Amniotic stem cell (primary cell): ENCODE measurements at places on chromosomes 5 and 9.

DNA sequence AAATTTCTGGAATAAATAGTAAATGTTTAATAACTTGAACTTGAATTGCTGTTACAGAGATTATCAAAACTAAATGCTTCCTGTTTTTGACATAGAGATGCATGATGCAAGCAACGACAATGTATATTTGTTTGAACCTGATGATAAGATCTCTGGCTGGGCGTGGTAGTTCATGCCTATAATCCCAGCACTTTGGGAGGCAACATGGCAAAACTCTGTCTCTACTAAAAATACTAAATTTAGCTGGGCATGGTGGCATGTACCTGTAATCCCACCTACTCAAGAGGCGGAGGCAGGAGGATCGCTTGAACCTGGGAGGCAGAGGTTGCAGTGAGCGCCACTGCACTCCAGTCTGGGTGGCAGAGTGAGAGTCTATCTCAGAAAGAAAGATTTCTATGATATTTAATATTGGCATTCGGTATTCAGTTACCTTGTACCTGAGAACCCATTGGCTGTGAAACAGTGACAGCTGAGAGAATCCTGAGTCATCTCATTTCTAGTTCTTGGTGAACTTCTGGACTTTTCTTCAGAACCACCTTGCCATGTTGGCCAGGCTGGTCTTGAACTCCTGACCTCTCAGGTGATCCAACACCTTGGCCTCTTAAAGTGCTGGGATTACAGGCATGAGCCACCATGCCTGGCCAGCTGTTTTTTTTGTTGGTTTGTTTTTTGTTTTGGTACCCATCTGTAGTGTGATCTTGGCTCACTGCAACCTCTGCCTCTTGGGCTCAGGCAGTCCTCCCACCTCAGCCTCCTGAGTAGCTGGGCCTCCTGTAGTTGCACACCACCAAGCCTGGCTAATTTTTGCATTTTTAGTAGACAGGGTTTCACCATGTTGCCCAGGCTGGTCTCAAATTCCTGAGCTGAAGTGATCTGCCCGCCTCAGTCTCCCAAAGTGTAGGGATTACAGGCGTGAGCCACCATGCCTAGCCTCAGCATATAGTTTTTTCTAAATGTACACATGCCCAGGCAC is 10.0 kb upstream of the FGF18 start:
- no peak for DNase-seq

DNA sequence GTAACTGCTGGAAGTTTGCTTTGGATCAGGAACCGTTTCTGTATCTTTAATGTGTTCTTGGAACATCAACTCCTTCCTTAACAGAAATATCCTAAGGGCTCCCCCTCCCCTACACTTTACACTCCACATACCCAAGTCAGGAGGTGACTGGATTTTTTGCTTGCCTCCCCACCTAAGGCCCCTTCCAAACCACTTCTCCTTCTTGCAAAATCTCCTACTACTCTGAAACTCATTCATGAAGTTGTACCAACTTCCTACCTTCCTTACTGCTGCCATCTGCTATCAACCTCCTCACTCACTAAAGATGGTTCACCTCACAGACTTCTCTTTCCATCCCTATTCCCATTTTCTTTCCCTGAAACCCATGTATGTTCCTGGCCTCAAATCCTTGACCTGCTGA is 16.1 kb downstream of the TXN start:
- DNase-seq = no peak

DNA sequence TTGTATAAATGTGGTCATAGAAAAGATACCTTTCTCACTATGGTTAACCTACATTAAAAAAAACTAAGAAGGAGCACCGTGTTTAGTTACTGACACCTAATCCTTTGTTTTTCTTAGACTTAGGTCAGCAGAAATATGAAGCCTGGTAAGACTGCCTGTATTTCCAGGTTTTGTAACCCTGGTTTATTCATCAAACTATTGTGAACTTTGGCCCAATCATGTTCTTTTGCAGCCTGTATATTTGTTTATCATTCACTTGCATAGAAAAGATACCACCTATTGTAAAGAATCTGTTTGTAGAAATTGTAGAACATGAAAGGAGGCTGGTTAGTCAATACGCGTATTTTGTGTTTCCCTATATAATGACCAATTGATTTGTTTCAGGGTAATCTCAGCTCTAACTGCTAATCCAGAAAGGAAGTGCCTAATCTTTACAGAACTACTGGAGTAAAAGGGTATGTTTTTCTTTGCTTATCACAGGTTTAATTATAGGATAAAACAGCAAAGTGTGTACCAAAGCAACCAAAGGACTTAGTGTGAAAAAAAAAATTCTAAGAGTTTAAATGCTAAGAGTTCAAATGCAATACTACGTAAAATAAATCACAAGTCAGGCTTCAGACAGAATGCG is 103.6 kb downstream of the LURAP1L start:
- DNase-seq = no peak

- no peak for DNase-seq
These were observed 654.4 kb upstream of the CDH6 start for GRCh38 chr5:30539004-30539634.

DNA sequence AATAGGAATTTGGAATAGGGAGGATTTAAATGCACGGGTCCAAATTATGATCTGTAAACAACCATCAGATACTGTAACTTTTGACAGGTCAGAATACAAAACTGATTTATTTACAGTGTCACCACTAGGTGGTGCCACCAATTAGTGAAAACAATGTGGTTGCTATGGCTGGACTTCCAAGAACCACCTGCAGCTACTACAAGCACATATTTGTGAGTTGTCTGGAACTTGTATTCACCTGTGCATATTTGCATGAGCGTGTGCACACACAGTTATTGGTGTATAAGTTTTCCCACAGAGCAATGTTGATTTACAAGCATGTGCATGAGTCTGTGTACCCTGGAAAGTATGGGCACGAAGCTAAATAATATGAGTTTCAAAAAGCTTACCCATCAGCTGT is 3.0 kb upstream of the HRCT1 start:
- DNase-seq = peak; percentile 43

DNA sequence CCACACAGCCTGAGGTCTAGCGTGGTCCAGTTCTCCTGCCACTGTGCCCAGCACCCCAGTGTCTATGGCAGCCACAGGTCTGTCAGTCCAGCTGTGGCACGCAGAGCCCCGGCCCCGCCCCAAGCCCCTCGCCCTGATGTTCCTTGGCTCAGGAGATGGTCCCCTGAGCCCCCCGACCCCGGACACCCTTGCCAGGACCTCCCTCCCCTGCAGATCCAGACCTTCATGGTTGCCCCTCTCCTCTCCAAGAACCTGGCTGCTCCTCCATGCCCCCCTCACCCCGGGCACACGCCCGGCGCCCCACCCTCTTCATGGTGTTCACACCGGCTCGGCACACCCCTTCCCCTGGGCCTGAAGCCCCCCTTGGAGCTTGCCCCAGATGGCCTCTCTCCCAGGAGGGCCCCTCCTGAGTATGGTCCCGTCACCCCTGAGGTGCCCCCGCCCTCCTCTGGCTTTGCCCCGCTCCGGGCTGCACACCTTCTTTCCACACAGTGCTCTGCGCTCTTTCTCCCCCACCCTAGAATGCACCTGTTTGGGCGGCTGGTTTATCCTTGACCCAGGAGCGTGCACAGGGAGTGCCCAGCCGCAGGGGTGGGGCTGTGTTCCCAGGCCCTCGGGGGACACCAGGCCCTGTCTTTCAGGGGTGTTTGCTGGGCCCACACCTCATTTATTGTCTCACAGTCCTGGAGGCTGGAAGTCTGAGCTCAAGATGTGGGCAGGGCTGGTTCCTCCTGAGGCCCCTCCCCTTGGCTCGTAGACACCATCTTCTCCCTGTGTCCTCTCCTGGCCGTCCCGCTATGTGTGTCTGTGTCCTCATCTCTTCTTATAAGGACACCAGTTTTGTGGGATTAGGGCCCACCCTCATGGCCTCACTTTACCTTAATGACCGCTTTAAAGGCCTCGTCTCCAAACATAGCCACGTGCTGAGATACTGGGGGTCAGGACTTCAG is 37.6 kb downstream of the KCNT1 start:
- no peak for DNase-seq

DNA sequence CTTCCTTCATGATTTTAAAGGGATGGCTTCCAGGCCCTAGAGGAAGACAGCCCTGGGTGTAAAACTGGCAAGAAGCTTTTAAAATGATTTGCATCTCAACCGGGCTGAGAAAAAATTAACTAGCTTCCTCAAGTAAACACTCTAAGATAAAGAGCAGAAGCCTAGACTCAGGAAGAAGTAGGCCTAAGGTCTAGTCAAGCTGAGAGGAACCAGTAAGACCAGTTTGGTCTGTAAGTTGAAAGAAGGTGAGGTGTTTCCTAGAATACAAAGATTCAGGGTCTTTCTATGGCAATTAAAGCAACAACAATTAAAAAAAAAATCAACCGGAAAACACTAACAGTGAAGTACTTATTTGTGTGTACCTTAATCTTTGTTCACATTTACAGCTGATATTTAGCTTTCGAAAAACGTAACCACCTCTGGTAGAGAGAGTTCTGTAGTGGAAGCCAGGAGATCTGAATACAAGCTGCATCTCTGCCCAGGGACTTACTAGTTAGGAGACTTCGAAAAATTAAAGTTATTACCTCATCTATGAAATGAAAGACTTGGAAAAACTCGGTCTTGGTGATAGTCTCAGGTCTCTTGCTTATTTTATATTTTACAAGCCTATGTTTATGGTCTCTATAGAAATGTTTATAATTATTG is 75.7 kb downstream of the TUSC1 start:
- DNase-seq = no peak

DNA sequence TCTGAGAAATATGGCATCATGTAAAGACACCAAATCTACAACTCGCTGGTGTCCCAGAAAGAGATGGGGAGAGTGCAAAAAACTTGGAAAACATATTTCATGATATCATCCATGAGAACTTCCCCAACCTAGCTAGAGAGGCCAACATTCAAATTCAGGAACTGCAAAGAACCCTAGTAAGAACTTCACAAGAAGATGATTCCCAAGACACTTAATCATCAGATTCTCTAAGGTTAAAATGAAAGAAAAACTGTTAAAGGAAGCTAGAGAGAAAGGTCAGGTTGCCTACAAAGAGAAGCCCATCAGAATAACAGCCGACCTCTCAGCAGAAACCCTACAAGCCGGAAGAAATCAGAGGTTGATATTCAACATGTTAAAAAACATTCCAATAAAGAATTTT is 95.5 kb upstream of the PRLR start:
- no peak for DNase-seq

- no peak for DNase-seq
These were observed 30.6 kb downstream of the LVRN start for GRCh38 chr5:115992848-115993350.

DNA sequence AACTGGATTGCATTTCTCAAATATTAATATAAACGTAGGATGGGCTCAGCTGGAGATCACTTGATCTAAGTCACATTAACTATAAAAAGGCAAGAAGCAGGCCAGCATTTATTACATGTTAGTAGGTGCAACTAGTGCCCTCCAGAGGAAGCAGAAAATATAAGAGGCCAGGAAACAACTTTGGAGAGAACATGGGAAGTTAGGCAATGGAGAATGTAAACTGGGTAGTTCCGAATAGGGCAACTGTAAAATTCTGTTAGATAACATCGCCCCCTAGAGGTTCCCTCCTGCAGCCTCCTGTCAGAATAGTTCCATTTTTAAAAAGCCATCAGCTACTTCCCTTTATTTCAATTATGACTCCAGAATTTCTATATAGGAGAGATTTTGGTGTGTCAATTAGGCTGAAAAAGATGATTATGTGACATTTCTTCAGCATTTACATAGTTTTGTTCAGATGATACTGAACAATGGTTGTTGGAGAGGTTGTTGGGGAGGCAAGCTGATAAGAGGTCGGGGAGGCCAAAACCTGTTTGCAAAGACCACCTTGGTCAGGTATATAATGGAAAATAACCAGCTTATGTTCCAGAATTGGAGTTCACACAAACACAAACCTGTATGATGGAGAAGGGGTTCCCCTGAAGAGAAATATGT is 22.4 kb downstream of the CCL28 start:
- DNase-seq = peak; percentile 68

- no peak for DNase-seq
These were observed 339.2 kb downstream of the MED10 start for GRCh38 chr5:6039111-6039510.
